ENCODE measurements at places on chromosomes 6 and 20.

DNA sequence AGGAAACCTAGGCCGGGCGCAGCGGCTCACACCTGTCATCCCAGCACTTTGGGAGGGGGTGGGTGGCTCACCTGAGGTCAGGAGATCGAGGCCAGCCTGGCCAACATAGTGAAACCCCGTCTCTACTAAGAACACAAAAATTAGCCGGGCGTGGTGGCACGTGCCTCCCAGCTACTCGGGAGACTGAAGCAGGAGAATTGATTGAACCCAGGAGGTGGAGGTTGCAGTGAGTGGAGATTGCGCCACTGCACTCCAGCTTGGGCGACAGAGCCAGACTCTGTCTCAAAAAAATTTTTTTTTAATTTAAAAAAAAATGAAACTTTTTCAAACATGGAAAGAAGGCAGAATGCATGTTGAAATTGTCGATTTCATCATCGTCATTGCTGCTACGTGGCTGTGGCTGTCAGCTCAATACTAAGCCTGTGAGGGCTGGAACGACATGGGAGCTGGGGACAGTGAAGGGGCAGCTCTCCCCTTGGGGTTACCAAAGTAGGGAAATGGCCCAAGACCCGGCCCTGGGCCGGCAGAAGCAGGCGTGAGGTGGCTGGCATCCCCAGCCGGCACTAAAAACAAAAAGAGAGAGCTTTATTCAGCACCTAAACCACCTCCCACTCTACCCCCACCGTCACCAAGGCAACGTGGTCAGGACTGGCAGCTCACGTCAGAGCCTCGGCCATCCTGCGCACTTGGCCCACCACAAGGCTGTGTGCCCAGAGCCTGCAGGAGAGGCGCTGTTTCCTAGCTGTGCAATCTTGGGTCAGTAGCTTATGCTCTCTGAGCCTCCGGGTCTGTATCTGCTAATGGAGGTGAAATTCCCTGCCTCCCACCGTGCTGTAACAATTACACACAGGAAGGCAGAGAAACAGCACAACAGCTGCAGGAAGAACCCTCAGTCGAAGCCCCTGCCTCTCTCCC lies 30.8 kb downstream of the AGPAT4 start:
- no peak for DNase-seq

DNA sequence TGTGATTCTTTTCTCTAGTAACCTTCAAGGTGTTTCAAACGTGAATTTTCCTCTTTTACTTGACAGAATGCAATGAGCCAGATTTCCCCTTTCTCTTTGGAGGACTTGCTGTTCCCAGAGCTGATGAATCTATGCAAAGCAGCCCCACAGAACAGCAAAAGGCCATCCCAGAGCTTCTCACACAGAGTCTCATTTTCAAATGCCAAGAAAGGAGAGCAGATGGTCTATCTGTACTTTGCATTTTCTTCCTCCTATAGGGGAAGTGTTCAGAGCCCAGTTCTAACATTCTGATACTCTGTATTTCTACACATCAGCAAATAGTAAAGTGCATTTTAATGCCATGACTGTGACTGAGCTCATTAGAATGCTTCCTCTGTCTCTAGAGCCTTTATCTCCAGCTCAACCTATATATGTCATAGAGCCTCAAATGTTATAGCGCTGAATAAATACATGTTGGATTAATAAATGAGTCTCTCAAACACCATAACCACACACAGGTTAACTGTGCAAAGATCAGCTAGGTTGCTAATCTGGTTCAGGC lies 81.8 kb upstream of the EYA4 start:
- DNase-seq = no peak

DNA sequence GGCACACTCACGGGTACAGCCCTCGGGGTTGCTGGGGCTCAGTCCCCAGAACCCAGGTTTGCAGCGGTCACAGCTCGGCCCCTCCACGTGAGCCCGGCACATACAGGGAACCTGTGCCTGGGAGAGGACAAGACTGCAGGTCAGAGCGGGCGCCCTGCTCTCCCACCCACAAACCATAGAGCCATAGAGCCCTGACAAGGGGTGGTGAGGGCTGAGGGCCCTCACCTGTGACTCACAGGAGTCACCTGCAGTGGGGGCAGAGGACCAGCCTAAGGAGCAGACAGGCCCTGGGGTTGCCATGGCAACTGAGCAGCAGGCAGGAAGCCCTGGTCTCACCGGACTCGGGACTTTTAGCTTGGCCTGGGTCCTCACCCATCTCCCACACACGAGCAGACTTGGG lies 30.8 kb downstream of the LAMA5 start:
- DNase-seq = no peak

GRCh38 chr20:5864873-5865587 lies 85.3 kb downstream of the TRMT6 start:
- DNase-seq = no peak

DNA sequence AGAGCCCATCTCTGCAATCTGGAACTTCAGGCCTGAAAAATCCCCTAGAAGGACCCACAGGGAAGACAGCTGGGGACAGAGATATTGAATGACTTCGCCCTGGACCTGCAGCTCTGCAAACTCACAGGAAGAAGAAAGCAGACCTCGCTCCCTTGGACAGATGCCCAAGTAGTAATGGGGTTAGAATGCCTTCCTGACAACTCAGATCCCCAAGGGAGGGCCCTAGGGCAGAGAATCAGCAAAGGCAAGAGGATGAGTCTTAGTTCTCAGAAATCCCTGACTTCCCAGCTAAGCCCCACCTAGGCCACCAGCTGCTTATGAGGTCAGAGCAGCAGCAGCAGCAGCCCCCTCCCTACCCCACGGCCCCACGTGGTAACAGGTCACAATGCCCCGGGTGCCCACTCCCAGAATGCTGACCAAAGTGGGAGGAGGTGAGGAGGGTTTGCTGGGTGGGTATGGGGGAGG lies at the start of gene C20orf141:
TSS of gene C20orf141 (plus strand) at position 401 of the 465 bp plus-strand sequence. CDS start 198 bp downstream, outside the sequence.
- DNase-seq = no peak

- no peak for DNase-seq
These were observed 607.1 kb downstream of the MEI4 start for GRCh38 chr6:78259935-78260334.

DNA sequence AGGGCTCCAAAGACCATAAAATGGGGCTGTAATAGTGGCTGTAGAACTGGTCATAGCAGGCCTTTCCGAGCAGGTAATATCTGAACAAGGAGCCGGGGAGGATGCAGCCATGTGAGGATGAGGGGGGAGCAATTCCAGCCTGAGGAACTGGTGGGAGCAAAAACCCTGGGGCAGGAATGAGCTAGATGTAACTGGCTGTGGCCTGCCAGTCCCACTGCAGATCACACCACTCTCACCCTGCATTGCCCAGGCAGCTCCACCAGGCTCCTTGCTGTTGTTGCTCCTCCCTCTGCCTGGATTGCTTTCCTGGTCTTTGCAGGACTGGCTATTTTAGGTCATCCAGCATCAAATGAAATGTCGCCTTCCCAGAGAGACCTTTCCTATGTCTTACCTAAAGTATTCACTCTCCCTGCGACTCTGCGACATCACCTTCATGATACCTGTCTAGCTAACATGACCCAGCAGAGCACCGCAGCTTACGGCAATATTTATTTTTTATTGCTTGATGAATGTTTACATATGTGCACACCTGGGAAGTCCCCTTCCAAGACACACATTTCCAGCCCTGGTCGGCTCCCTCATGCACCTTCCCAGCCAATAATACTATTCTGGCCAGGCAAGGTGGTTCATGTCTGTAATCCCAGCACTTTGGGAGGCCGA lies 2.4 kb upstream of the ZFP64 start:
- no peak for DNase-seq

- DNase-seq = no peak
These were observed 6.3 kb downstream of the BMP6 start for GRCh38 chr6:7732228-7732627.

- no peak for DNase-seq
These were observed 6.0 kb downstream of the CD83 start for GRCh38 chr6:14123386-14124111.

- no peak for DNase-seq
These were observed 20.7 kb upstream of the HEY2 start for GRCh38 chr6:125728739-125729138.

DNA sequence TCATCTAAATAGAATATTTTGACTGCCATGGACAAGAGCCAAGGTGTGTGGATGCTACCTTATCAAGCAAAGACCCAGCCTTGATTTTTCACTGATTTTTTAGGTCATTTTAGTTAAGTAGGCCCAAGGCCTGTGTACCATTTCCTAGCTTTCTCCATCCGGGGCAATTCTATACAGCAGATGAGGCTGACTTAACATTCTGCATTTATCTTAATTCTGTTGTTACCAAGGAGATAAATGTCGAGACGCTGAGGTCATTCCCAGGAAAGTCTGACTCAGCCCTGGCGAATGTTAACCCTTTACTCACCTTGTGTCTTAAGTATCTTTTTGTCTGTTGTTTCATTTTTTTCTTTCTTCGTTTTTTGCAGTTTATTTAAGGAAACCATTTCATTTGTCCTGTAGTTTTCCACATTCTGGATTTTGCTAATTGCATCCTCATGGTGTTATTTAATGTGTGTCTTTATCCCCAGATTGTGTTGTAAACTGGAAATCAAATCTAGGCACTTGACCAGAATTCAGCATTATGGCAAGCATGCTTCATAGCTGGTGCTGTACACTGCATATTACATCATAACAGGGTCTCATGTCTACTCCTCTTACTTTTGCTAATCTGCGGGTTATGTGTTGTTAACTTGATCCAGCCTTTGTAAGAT lies 277.0 kb downstream of the CDKAL1 start:
- no peak for DNase-seq

DNA sequence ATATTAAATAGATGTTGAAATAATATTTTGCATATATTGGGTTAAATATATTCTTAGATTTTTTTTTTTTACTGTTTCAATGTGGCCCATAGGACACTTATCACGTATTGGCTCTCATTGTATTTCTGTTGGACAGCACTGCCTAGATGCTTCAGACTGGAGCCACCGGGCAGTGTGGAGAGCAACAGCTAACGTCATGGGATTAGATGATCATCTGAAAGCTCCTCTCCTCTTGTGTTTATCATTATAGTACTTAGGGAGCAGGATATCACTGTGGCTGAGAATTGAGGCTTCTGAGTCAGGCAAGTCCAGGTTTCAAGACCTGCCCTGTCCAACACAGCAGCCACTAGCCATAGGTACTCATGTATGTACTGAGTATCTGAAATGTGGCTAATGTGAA lies 87.4 kb downstream of the ZHX3 start:
- DNase-seq = no peak

DNA sequence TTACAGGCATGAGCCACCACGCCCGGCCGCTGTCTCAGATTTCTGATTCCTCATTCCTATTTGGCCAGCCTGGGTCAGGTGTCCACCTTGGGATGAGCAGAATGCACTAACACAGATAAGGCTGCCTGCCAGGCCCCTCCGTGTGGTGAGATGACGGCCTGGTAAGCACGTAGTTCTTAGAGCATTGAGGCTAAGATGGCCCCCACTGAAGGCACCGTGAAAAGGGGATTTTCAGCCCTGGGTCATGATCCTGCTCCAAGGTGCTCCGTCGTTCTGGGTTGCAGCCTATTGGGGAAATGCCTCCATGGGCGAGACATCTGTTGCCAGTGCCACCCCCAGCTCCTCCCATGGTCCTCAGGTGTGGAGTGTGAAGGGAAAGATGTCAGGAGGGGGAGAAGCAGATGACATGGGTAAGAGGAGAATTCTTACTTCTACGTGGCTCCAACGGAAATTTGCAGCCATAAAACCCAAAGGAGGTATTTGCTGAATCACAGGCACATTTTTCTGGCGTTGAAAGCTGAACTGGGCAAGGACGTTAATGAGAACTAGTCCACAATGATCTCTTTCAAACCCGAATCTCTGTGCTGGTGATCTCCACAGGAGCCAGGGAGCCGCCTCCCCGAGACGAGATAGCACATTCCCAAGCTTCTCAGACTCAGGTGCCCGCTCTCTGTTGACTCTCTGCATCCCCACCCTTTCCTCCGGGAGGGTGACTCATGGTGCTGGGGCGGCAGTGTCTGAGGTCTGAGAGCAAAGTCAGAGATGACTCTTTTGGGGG lies 34.0 kb upstream of the BMP6 start:
- DNase-seq = no peak

GRCh38 chr20:4972506-4973251 lies 28.6 kb downstream of the SLC23A2 start:
- DNase-seq = no peak

DNA sequence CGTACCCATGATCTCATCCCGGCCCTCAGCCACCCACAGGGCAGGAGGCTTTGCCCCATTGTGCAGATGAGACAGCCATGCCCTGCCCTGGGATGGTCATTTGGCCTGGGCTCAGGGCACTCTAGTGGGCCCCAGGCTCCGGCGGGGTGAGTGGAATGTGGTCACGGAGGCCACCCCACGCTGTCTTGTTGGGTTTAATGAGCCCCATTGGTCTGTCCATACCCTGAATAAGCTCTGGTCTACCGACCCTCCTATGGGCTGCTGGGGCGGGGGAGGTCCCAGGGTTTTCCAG lies 50.6 kb downstream of the FGD2 start:
- no peak for DNase-seq

- no peak for DNase-seq
These were observed 104.0 kb upstream of the MAN1A1 start for GRCh38 chr6:119453242-119454200.

GRCh38 chr20:62377064-62377461 lies 9.8 kb upstream of the RPS21 start:
- no peak for DNase-seq

- no peak for DNase-seq
These were observed 21.9 kb upstream of the IPCEF1 start for GRCh38 chr6:154378518-154378917.

DNA sequence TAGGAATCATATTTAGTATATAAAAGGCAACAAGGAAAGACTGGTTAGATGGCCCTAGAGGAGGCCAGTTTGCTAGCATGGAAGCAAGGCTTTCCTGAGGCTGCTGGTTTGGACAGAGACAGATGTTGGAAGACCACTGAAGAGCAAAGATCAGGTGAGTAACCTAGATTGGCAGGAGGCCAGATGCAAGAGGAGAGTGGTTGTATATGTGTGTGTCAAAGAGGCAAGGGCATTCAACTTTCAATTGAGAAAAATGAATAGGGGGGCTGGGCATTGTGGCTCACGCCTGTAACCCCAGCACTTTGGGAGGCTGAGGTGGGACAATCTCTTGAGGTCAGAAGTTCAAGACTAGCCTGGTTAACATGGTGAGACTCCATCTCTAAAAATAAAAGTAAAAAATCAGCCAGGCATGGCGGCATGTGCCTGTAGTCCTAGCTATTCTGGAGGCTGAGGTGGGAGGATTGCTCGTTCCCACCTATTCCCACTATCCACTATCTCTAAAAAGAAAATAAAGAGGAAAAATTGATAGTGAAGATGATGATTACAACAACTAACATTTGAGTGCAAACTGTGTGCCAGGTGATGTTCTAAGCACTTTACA lies 79.8 kb downstream of the PRDM1 start:
- DNase-seq = no peak

DNA sequence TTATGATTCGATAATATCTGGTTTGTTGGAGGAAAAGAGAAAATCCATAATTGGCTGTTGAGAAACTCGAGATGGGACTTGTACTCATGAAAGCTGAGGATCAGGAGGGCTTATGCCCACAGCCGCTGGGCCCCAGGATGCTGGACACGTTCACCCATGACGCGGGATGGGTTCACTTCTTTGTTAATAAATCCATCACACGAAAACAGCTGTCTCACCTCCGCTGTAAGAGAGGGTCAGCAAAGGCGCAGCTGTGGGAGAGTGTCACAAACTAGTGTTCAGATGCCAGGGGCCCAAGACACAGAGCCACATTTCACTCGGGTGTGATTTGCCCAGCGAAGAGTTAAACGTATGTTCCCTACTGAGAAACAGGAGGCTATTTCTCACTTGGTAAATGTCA lies 315.1 kb downstream of the THBS2 start:
- no peak for DNase-seq

GRCh38 chr6:16527691-16528090 lies 233.6 kb downstream of the ATXN1 start:
- no peak for DNase-seq

- DNase-seq = no peak
These were observed 80.6 kb upstream of the PROKR2 start for GRCh38 chr20:5397393-5397792.
